ENCODE measurements at places on chromosomes 16 and 17.

DNA sequence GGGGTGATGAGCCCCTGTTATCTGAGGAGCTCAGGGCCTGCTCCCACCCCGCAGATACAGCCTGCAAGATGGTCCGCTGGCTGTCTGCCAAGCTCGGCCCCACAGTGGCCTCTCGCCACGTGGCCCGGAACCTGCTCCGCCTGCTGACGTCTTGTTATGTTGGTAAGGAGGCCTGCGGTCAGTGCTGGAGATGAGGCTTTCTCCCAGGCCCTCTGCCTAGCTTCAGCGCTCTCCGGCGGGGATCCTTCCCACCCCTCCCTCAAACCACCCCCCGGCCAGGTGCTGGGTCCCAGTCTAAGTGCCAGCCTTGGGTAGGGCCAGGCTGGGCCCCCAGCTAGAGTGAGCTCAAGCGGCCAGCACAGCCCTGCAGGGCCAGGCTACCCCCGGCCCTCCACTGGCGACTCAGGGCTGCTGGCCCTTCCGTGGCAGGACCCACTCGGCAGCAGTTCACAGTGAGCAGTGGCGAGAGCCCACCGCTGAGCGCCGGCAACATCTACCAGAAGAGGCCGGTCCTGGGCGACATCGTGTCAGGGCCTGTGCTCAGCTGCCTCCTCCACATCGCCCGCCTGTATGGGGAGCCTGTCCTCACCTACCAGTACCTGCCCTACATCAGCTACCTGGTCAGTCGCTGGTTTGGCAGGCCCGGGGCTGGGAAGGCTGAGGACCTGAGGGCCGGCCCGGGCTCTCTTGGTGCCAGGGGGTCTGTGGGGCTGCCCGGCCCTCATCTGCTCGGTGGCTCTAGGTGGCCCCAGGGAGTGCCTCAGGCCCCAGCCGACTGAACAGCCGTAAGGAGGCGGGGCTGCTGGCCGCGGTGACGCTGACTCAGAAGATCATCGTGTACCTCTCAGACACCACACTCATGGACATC, 6.1 kb downstream of the WDR81 start:
- no peak for DNase-seq

- no peak for DNase-seq
Measured at GRCh38 chr16:29154676-29155121, 169.8 kb downstream of the LAT start.

DNA sequence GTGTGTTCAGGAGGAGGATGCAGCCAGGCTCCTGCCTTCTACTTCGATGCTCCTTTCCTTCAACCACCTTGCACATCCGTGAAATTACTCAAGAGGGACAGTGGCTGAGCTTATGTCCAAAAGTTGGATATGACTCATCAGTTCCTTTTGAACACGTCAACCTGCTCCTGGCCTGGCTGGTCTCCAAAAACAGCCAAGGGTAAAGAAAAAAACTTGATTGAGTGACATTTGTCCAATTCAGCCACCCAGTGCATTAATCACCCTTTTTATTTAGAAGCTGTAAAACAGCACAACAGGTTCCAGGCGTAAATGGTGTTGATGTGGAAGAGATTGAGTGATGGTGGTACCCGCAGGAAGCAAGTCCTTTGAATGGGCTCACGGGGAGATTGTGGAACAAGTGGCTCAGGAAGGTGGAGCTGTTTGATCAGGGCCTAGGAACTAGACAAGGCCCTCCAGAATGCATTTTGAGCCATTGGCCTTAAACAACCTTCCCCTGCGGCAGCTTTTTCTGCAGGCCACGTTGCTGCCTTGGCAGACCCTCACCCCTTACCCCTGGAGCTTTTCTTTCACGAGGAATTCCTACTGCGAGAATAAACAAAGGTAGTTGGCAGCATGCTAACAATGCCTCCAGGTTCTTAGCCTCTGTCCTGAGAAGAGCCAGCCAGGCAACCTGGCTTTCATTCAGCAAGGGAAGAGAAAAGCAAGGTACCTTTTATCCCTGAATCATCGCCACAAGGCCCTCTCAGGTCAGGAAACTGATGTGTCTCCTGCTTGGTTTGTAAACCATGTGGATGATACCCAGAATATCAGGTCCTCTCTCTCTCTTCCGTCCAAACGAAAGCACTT, 173.3 kb upstream of the CACNG5 start:
- DNase-seq, result no peak

DNA sequence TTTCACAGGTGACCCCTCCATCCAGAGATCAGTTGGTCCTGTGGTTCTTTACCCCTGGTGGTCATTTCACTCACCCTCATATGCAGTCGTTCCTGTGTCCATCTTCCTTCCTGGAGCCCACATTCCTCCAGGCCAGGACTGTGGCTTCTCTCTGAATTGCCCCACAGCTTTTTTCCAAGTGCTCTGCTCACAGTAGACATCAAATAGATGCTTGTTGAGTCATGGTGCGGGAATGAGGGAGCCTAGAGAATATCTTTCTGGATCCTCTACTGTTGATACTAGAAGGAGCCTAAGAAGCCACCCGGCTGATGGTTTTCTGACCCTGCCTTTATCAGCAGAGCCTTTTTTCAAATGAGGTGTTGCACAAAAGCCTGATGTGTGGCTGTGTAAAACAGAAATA, 10.4 kb downstream of the USB1 start:
- DNase-seq, result no peak

- no peak for DNase-seq
Measured at GRCh38 chr16:89364606-89365005, 125.8 kb downstream of the ANKRD11 start.

Measured in T-helper 2 cell (primary cell).